ENCODE measurements at places on chromosomes 11 and 22. TPM values are rescaled to one million over a fixed set of nuclear protein-coding genes. Genes with fewer than 3 reads are reported as not detected.
A peak's percentile ranks its signal among the peaks of the same experiment; 100 is the strongest.

DNA sequence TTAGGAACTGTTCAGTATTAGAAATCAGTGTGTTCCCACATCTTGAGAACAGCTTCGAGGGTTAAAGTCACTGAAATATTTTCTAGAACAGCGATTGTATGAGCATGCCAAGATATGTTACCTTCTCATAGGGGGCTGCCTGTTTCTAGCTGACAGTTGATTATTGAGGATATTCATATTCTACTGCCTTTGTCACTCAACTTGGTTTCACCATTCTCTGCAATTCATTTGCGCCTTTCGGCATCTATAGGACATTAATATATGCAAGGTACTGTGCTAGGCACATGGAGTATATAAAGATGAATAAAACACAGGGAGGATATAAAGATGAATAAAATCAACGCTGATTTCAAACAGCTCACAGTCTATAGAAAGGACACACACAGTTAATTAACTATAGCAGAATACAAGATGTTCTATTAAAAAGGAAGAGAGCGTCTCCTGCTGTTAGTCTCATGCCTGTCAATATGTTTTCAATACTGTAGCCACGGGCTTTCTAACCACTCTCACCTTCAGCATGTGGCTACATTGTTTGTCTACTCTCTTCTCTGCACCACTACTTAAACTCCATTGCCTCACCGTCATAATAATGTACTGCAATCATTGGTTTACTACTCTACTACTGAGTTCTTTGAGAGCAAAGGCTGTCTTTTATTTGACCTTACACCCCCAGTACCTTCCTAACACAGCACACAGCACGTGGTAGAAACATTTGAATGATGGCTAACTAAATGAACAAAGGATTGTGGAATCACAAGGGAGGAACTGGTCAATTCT lies 81.9 kb downstream of the RAB30 start:
- H3K27ac ChIP-seq, result no peak overlapping the region
- H3K27me3 ChIP-seq, result no peaks in the 10 kb centered on the region
- peaks cover 19% of the 10 kb centered on the region for H3K36me3 ChIP-seq
- no peak overlapping the region for H3K4me3 ChIP-seq
- 0 out of 2 replicates have a peak, but pooled peaks cover 2% of the 10 kb centered on the region for H3K4me1 ChIP-seq

GRCh38 chr11:96990914-96991313 lies 601.1 kb downstream of the JRKL start:
- DNase-seq, result no peak
- H3K27me3 ChIP-seq, result no peaks in the 10 kb centered on the region
- no peaks in the 10 kb centered on the region for H3K36me3 ChIP-seq
- H3K4me3 ChIP-seq, result no peak overlapping the region
- no peaks in the 10 kb centered on the region for H3K4me1 ChIP-seq

DNA sequence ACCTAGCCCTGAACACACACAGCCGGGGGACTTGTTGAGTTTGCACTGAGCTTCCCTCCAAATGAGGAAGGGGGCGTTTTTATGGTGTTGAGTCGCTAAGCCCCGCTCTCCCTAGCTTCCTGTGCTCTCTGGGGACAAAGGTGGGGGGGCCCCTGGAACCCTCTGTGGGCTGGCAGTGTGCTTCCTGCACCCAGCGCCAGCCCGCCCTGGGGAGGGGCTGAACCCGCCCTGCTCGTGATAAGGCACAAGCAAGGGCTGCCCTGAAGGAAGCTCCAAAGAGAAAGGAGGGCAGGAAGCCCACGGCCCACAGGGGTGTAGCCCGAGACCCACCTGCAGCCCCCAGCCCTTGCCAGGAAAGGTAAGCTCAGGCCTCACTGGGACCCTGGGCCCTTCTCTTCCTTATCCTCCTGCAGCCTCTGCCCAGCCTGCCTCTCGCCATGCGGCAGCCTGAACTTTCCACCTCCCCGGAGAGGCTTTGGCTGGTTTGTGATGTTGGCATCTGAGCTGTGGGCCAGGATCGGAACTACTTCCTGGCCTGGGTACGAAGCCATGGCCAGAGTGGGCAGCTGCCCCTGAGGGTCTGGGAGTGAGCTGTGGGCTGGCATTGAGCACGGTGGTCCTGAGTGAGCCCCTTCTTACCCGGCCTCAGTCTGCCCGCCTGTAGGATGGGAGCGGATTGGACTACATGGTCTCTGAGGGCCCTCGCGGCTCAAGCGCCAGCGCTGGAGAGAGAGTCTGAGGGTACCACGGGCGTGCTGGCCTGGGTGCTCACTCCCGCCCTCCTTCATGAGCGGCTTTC lies at the start of gene FERMT3:
TSS of gene FERMT3 (plus strand) at position 265 of the 799 bp plus-strand sequence. CDS start 644 bp downstream, outside the sequence.
- H3K27me3 ChIP-seq, result no peaks in the 10 kb centered on the region
- H3K4me3 ChIP-seq, result peak within 1 kb of the TSS; percentile 36
- DNase-seq, result no peak
- peaks cover 6% of the 10 kb centered on the region for H3K36me3 ChIP-seq
- peaks cover 13% of the 10 kb centered on the region for H3K4me1 ChIP-seq
- H3K27ac ChIP-seq, result peak within 1 kb of the TSS; percentile 59

DNA sequence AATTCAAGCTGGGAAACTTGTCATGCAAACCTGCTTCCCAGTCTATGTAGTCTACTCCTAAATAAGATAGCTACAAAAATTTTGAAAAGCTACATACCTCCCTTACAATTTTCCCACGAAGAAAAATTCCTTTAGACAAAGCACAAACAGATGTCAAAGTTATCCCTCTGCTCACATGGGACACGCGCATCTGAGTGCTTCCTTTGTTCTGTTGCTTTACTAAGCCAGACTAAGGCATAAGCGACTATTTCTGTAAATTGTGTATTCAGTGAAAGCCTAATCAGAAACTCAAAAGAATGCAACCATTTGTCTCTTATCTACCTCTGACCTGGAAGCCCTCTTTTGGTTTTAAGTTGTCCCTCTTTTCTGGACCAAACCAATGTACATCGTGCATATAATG lies 583.7 kb upstream of the B3GAT1 start:
- H3K27ac ChIP-seq, result no peak overlapping the region
- DNase-seq, result no peak
- H3K4me1 ChIP-seq, result no peaks in the 10 kb centered on the region
- H3K27me3 ChIP-seq, result no peaks in the 10 kb centered on the region

Gene ZNF215
- 5.6 TPM for polyA plus RNA-seq

Gene ARHGAP8
- not detected for polyA plus RNA-seq

Gene CPSF7
- 42.3 TPM for polyA plus RNA-seq

Gene SHISAL1
- 0.49 TPM for polyA plus RNA-seq

GRCh38 chr11:102415304-102415916 lies 37.2 kb downstream of the TMEM123 start:
- no peak overlapping the region for H3K4me3 ChIP-seq
- no peak overlapping the region for H3K27ac ChIP-seq
- H3K4me1 ChIP-seq, result no peaks in the 10 kb centered on the region
- H3K36me3 ChIP-seq, result no peaks in the 10 kb centered on the region

DNA sequence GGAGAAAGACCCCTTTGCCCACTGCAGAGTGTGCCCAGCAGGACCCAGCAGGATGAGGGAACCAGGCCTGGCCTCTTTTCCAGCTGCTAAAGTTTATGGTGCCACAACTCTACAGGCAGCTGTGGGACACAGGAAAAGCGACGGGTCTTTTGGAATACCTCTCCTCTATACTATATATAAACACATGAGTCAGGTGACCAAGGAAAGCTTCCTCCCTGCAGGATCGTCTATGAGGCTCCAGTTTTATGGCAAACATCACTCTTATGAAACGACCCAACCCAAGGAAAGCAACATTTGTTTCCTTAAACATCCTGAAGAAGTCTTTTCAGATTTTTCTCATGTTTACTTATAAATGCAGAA lies 102.8 kb upstream of the AKIP1 start:
- peak overlapping the region; percentile 55 for H3K4me3 ChIP-seq
- no peak for DNase-seq
- no peaks in the 10 kb centered on the region for H3K27me3 ChIP-seq
- H3K4me1 ChIP-seq, result peaks cover 50% of the 10 kb centered on the region
- no peaks in the 10 kb centered on the region for H3K36me3 ChIP-seq

DNA sequence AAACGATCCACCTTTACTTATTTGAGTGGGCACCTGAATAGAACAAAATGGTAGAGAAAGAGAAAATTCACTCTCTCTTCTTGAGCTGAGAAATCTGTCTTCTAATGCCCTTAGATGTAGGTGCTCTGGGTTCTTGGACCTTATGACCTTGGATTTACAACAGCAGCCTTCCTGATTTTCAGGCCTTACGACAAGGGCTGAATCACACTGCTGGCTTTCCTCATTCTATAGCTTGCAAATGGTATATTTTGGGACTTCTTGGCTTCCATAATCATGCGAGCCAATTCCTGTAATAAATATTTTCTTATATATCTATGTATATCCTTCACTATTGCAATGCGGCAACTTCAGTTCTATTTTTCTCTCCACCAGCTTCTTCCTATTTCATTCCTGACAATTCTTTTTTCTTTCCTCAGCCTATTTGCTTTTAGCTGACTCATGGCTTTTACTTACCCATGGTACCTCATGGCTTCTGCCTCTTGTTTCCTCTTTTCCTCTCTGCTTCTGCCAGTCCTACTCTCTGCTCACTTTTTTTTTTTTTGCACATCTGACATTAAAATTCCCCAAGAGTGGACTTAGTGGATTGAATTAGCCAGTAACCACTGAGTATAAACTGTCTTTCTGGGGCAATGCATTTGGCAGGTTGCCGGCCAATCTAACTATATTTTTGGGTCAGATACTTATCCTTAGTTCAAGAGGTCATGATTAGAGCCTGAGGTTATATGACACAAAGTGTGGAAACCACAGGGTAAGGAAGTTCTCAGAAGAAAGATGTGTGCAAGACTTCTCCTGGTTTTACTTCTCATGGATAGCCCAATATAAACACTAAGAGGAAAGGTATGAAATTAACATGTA lies 359.5 kb downstream of the TMEM135 start:
- no peak overlapping the region for H3K27ac ChIP-seq
- H3K36me3 ChIP-seq, result no peaks in the 10 kb centered on the region
- no peaks in the 10 kb centered on the region for H3K27me3 ChIP-seq

Gene SREBF2
- polyA plus RNA-seq, result 23.6 TPM

Gene CCDC81
- polyA plus RNA-seq, result not detected

Gene P4HA3
- 30.6 TPM for polyA plus RNA-seq

- H3K4me1 ChIP-seq, result peaks cover 15% of the 10 kb centered on the region
- no peaks in the 10 kb centered on the region for H3K36me3 ChIP-seq
- peak; percentile 99 for DNase-seq
- no peaks in the 10 kb centered on the region for H3K27me3 ChIP-seq
- H3K4me3 ChIP-seq, result no peak overlapping the region
- H3K27ac ChIP-seq, result peak overlapping the region; percentile 41
Measured at GRCh38 chr22:31055635-31056159, 25.4 kb upstream of the SMTN start.

DNA sequence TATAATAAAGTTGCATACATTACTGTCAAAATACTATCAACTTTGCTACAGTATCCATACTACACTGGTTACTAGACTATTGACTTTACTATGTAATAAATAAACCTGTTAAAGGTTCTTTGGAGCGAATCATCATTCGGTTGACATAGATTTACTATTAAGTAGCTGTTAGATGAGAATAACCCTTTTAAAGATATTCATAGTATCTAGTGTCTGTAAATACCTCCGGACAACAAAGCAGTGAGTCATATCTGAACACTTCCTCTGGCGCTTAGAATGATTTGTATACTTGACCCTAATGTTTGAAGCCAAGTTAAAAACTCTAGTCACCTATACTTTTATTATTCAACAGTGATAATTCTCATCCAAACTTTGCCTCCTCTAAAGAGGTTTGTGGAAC lies 84.7 kb downstream of the MSANTD4 start:
- no peaks in the 10 kb centered on the region for H3K27me3 ChIP-seq

DNA sequence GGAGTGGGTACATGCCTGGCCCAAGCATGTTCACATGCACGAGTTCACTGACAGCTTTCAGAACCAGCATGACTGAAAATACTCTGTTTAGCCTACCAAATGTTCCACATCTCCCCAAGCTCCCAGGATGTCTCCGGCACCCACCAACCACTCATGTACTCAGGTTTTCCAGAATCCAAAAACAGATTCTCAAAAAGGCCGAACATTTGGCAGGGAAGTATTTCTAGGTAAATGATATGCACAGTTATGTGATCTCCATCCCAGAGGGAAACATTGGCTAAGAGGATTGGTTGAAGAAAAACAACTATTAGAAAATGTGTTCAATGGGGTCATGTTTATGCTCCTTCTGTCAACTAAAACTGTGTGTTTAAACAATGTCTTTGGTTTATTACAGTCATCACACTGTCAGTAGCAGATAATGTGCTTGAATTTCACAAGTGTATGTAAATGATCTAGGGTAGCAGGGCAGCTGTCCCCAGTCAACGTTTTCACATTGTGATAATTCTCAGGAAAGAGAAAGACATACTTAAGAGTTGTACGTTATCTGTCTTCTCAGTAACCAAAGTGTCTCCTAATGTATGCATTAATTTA lies 52.3 kb downstream of the BARX2 start:
- no peaks in the 10 kb centered on the region for H3K4me1 ChIP-seq
- no peak overlapping the region for H3K27ac ChIP-seq
- no peaks in the 10 kb centered on the region for H3K36me3 ChIP-seq
- H3K27me3 ChIP-seq, result peaks cover 6% of the 10 kb centered on the region
- DNase-seq, result no peak

- H3K36me3 ChIP-seq, result no peaks in the 10 kb centered on the region
- H3K4me1 ChIP-seq, result peaks cover 17% of the 10 kb centered on the region
- no peak overlapping the region for H3K4me3 ChIP-seq
- no peaks in the 10 kb centered on the region for H3K27me3 ChIP-seq
- 0 out of 2 replicates have a peak overlapping the region, but pooled peaks have one; percentile 3 for H3K27ac ChIP-seq
- DNase-seq, result peak; percentile 31
Measured at GRCh38 chr11:11416502-11416901, 63.5 kb upstream of the CSNK2A3 start.

DNA sequence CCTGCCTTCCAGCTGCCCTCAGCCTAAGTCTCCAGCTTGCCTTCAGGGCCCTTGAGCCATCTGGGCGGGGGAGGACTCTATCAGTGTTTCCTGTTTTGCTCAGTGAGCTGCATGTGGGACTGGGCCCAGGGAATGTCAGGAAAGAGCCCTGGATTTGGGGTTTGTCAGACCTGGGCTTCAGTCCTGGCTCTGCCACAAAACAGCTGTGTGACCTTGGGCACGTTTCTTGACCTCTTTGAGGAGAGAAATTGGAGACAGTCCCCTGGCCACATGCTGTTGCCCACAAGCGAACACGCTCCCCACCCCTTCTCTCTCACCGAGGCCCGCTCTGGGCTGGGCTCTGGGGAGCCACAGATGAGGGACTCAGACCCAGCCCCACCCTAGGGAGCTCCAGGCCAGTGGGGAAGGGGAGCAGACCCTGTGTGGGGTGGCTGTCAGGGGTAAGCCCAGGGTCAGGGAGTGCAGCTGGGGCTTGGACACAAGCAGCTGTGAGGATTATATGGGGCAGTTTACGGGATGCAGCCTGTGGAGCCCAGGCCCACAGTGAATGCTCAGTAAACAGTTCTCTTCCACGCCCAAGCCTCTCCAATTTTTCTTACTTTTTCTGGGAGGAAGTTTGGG lies 12.3 kb downstream of the MYO7A start:
- no peak overlapping the region for H3K4me3 ChIP-seq
- peak; percentile 32 for DNase-seq
- peaks cover 7% of the 10 kb centered on the region for H3K4me1 ChIP-seq
- no peak overlapping the region for H3K27ac ChIP-seq
- H3K27me3 ChIP-seq, result no peaks in the 10 kb centered on the region

- H3K27me3 ChIP-seq, result no peaks in the 10 kb centered on the region
- no peak overlapping the region for H3K27ac ChIP-seq
- H3K4me1 ChIP-seq, result peaks cover 15% of the 10 kb centered on the region
- no peak overlapping the region for H3K4me3 ChIP-seq
Measured at GRCh38 chr11:13145461-13145860, 132.1 kb upstream of the BMAL1 start.

Gene SLC15A3
- 1.5 TPM for polyA plus RNA-seq

Gene PGA5
- polyA plus RNA-seq, result not detected

- no peak overlapping the region for H3K4me3 ChIP-seq
- no peaks in the 10 kb centered on the region for H3K4me1 ChIP-seq
- DNase-seq, result no peak
Measured at GRCh38 chr22:19207401-19207808, 28.9 kb upstream of the SLC25A1 start.

GRCh38 chr22:42313204-42313603 lies 42.8 kb upstream of the TCF20 start:
- no peaks in the 10 kb centered on the region for H3K4me1 ChIP-seq
- H3K4me3 ChIP-seq, result no peak overlapping the region
- DNase-seq, result no peak
- no peaks in the 10 kb centered on the region for H3K36me3 ChIP-seq
- no peak overlapping the region for H3K27ac ChIP-seq

All from GM23248 (cell line).